HCT116 (cell line): ENCODE measurements at places on chromosomes 7 and 10.

DNA sequence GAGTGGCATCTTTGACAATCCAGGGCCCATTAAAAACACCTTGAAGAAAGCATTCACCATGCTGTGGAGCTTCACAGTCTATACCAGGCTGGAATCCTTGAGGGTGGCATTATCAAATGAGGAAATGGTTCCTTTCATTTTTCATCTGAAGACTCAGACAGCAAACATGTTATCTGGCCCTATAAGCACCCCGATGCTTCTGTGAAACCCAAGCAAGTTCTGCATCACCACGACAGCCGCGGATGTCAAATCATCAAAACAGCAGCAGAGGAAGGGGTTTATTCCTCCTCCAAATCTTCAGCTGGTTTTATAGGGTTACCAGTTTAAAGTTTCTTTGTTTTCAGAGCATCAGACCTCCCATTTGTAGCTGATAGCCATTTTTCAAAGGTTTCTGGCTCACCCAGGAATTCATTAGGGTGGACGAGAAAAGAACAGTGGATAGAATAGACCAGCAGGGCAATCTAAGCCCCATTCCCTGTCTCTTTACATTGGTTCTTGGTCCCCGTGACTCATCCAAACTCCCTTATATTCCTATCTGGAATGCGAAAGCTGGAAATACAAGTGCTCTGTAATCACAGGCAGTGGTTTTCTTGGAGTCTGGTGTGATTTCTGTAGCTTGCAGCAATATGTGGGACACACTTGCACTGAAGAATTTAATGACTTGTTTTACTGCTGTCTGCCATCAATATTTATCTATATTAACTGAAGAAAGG lies 217.9 kb downstream of the SKAP2 start:
- no peak for DNase-seq

- no peak for DNase-seq
Observed at GRCh38 chr7:1593091-1593866, 23.4 kb upstream of the PSMG3 start.

- DNase-seq, result no peak
Observed at GRCh38 chr7:114112806-114113205, 194.0 kb upstream of the PPP1R3A start.

- DNase-seq, result no peak
Observed at GRCh38 chr7:22712999-22713398, 14.0 kb upstream of the IL6 start.

DNA sequence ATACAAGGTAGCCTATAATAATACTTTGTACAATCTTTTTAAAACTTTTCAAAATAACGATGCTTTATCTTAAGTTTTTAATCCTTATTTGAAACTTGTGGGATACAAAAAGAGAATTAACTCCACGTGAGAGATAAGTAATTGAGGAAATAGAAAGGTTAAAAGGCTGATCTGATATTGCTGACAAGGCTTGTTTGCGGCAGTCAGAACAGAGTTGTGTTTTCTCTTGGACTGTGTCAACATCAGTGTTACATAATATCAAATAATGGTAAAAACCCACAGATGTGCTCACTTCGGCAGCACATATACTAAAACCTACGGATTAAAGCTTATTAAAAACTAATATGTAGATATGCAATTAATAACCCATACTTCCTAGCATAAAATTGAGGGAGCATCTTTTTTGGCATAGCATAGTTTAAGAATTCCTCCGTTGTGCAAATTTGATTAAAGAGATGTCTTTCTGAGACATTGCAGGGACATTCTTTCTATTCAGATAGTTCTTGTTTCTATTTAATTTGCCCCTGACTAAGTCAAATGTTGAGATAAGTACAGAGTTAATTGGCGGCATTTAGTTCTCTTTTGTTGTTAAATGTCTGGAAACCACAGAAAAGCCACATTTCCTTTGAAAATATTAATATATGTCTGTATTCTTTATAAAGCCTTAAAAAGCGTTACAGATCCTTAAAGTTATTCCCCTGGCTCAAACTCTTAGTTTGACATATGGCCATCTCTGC lies 63.3 kb downstream of the FAM185A start:
- no peak for DNase-seq

- no peak for DNase-seq
Observed at GRCh38 chr7:84686373-84686772, 491.8 kb upstream of the SEMA3A start.

GRCh38 chr7:12706900-12707536 lies 19.6 kb downstream of the ARL4A start:
- DNase-seq, result no peak

DNA sequence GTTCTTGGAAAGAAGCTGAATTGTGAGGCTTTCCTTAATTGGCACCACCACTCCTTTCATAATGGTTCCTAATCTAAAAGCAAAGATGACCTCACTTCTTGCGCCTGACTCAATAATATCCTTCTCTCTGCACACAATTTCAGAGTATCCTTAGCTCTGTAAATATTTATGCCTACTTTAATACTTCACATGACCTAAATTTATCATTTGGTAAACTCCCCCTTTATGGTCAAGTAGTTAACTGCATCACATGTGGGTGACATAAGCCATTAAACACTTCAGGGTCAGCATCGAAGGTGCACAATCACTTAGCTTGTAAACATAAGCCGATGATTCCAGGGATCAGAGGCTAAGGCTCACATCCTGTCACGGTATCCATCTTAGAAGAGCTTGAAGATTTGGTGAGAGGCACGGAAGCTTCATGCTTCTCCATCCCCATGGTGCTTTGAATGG lies 7.3 kb upstream of the RHOBTB1 start:
- DNase-seq, result no peak

DNA sequence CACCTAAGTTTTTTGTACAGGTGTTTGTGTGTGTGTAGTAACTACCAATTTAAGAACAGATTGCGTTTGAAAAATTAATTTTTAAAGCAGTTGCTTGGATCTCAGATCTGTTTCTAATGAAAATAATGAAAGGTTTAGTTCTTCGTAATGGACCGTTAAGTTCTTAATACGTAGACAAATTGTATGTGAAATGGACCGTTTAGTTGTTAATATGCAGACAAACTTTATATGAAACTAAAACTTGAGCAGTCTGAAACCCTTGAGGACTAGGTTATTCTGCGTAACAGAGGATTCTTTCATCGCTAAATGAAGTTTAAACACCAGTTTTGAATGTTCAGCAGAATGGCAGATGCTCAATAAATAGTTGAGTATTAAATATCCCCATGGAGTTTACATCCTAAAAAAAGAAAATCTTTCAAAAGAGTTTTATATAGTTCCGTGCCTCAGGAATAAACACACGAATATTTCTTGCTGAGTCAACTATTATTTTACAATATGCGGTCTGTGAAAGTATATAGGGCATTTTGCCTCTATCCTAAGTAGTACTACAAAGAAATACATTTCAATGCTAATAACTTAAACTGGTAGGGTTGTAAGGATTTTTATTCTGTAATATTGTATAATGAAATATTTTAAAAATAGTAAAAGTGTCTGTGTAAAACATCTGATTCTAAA lies 1.2 kb downstream of the DBF4 start:
- no peak for DNase-seq

- no peak for DNase-seq
Observed at GRCh38 chr10:114245121-114245791, 6.2 kb downstream of the VWA2 start.

GRCh38 chr10:118729641-118730258 lies 25.0 kb downstream of the CACUL1 start:
- DNase-seq, result no peak

GRCh38 chr10:78535716-78536218 lies 502.1 kb downstream of the RPS24 start:
- no peak for DNase-seq
